ENCODE measurements at places on chromosomes 13 and 19. TPM values are rescaled to one million over a fixed set of nuclear protein-coding genes. Genes with fewer than 3 reads are reported as not detected.

Gene TMEM145
- total RNA-seq, result 0.50 TPM

Gene ZNF28
- total RNA-seq, result 9.0 TPM

Gene ZNF699
- 4.3 TPM for total RNA-seq

Gene CPB2
- total RNA-seq, result not detected

Gene ZSCAN5A
- 16.4 TPM for total RNA-seq

Gene KLK14
- total RNA-seq, result 0.21 TPM

Gene ZNF20
- 0.89 TPM for total RNA-seq

Gene KLK12
- total RNA-seq, result not detected

Gene GFY
- total RNA-seq, result not detected

Gene SCN1B
- total RNA-seq, result 73.6 TPM

Gene CLIP3
- 7.9 TPM for total RNA-seq

Gene OR7G1
- not detected for total RNA-seq

Gene MEIS3
- total RNA-seq, result 7.0 TPM

Gene CKM
- 3,213 TPM for total RNA-seq

Gene MTUS2
- total RNA-seq, result 52.4 TPM

Gene PCCA
- 51.1 TPM for total RNA-seq

Gene OR7A5
- not detected for total RNA-seq

Gene ADGRE1
- 0.31 TPM for total RNA-seq

Gene CXCL17
- total RNA-seq, result not detected

Gene ZNF730
- 0.42 TPM for total RNA-seq
